GM18507 (cell line): ENCODE measurements at places on chromosomes 7 and 10.

GRCh38 chr7:25967278-25968204, 184.5 kb upstream of the NFE2L3 start:
- DNase-seq, result no peak

DNA sequence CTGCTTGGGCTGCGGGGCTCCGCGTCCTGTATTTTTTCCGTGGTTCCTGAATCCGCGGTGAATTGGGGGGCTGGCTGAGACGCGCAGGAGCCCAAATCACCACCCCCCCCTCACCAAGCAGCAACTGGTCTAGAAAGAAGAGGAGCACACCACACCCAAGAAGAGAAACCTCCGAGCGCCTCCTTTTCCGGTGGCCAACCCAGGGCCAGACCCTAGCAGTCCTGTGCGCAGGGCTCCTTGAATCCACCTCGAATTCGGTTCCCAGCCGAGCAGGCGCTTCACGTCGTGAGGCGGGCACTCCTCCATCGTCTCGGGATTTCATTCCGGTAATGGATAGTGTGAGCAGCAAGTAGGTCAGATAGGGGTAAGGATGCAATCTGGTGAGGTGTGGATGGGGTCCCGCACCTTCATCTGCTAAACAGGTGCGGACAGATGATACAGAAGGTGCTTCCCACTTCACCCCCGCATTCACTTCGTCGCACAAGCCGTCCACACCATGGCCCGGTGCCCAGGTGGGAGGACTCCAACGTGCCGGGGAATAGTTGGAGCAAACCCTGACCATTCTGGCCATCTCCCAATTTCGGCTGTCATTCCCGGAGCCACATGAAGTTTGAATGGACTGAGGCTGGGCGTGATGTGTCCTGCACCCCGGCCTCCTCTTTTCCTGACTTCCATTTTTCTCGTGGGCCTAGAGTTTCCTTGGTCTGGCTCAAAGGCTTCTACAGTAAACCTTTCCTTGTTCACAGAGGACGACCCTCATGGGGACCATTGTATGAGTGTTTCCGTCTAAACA, 19.8 kb upstream of the ZNF273 start:
- DNase-seq, result no peak

DNA sequence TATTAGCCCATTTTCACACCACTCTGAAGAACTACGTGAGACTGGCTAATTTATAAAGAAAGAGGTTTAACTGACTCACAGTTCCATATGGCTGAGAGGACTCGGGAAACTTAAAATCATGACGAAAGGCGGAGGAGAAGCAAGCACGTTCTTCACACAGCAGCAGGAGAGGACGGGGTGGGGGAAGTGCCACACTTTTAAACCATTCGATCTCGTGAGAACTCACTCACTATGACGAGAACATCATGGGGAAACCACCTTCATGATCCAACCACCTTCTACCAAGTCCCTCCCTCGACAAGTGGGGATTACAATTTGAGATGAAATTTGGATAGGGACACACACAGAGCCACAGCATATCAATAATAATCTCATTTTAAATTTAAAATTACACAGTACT, 80.2 kb downstream of the VWDE start:
- DNase-seq, result no peak

DNA sequence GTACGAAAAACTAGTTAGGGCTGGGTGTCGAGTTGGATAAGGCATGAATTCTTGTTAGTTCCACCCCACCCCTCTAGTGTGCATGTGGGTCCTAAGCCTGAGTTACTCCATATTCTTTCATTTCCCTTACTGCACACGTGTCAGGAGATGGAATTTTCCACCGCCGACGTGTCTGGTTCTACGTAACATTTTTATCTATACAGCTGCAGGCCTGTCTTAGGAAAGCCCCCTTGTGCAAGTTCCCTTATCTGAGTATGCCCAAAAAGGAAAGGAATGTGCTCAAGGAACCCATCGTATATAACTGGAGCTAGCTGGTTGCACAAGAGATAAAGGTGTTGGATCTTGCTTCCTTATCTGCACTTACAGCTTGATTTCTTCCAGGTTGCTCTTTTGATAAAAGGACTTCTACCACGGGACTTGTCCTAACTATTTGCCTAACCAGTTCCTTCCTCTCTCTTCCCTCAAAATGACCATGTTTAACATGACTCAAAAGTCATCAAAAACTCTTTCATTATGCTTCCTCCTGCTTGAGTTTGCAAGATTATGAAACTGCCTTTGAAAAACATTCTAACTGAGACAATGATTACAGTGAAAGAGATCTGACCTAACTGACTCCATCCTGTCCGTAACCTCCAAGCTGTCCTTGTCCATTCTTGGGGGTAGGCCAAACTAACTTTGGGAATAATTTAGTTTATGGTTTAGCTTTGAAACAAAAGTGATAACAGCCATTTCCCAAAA, 181.4 kb downstream of the AKR1D1 start:
- DNase-seq, result no peak

DNA sequence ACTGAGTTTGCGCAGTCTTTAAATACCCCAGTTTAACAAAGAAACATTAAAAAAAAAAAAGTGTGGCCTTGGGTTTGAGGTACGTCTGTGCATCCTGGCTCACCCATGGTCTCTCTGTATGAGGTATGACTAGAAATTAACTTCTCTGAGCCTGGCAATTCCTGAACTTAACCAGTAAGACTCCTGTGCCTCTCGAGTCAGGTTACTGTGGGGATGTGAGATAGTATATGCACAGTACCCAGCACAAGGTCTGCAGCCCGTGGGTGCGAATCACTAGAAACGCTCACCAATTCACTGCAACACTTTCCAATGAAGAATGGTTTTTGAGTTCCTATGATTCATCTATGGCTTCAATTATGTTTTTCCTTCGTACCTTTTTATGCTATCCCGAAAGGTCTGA, 149.9 kb downstream of the SFMBT2 start:
- DNase-seq, result no peak

- DNase-seq, result no peak
Observed at GRCh38 chr7:80095545-80095944, 39.1 kb upstream of the GNAI1 start.

DNA sequence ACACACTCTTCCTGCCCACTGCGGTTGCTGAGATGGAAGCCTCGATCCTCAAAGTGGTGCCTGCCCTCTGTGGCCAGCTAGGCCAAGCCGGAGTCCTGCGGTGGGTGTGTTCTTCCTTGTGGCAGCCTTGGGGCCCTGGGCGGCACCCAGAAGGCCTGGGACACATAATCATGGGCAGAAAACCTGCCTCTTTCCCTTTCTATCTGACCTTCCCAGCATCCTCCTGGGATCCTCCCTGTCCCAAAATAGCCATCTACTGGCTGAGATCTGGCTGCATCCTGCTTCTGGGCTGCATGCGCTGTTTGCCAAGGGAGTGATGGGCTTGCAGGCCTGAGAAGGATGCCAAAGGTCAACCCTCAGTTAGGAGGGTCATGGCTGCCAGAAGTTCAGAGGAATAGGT, 23.9 kb downstream of the COL13A1 start:
- no peak for DNase-seq

DNA sequence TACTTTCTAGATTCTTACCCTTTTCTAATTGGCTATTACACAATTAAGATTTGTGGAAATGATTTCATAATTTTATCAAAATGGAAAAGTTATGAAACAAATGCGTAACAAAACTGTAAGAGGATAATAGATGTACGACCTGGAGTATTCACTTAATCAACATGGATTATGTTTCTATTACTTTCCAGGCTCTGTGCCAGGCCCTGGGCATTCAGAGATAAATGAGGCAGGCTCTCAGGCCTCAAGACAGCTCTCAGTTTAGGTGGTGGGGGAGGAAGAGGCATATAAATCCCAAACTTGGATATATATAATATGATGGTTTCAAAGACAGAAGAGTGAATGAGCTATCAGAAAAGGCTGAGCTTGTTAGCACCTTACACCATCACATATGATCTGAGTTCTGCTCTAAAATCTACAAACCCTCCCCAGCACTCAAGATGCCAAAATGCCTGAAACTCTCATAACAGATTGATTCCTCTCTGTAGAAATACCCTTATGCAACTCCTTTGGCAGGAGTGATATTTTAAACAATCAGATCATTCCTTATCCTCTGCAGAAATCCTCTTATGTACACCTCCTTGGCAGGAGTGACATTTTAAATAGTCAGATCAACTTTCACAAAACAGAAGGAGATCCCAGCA, 42.5 kb downstream of the ACBD5 start:
- DNase-seq, result no peak

DNA sequence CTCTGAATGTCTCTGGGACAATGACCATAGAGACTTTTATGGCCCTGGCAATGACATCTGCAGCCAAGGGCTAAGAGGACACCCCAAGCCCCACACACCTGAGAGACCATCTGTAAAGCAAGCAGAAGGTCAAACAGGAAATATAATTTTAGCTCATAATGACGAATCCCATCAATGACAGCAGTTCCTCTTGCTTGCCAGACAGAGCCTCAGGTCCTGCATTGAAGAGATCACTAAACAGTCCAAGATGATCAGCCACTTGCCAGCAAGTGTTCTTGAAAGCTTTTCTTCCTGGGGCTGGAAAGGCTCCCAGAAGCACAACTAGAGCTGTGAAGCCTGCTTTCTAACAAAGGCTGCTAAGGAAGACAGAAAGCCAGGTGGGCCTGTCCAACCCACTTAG, 993.7 kb upstream of the AUTS2 start:
- no peak for DNase-seq

DNA sequence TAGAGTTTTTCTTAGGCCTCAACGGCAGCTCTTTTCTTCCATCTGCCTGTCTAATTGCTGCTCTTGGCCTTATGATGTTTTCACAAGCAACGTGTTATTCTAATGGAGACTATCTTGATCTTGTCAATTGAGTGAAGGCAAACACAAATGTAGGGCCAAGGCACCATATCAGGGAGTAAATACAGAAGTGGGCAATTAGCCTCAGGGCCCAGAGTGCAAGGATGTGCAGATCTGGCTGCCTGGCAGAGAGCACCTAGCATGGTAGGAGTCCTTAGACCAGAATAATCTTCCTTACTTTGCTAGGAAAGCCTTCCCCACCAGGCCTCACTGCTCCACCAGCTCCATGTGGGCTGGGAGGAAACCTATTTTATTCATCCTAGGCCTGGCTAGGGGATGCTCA, 590.9 kb downstream of the LRMDA start:
- DNase-seq, result no peak

DNA sequence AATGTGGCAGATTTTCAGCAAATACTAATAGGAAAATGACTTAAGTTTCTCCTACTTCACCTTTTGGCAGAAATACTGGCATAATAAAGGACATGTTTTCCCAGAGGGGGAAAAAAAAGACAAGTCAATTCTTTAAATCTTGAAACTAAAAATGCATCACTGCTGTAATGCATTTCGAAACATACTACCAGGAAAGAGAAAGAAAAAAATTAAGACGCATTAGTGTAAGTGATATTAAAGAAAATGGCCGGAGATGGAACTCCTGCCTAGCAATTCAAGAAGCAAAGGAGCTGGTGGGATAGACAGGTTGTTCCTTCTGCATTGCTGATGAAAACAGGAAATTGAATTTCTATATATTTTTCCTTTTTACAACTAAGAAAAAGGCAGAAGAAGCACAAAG, 3.2 kb downstream of the ACTR1A start:
- DNase-seq, result no peak

GRCh38 chr7:104980440-104980839, 33.6 kb upstream of the KMT2E start:
- no peak for DNase-seq

DNA sequence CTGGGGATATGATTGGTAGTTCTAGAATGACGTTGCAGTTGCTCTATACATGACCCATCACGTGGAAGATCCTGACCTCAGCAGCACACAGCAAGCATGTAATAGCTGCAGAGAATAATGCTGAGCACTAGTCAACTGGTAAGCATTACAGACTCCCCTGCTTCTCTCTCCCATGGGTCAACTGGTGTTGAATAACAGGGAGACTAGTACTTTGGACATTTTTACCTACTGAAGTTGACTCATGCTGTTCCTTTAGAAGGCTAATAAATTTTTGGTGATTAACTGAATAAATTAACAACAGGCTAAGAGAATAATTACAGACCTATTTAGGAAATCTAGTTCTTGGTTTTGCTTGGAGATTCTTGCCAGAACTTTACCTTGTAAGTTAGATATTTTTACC, 234.1 kb downstream of the AUTS2 start:
- no peak for DNase-seq

DNA sequence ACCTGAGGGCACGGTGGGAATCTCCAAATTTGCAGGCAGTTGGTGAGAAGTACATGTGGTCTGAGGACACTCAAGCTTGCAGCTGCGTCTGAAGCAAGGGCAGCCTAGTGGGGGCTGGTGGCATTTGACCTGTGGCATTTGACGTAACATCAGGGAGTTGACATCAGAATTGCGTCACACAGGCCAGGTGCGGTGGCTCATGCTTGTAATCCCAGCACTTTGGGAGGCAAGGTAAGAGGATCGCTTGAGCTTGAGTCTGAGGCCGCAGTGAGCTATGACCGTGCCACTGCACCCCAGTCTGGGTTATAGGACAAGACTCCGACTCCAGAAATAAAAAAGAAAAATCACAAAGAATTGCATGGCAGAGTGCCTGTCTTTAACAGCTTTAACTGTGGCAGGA, 25.6 kb upstream of the RBAK start:
- no peak for DNase-seq

DNA sequence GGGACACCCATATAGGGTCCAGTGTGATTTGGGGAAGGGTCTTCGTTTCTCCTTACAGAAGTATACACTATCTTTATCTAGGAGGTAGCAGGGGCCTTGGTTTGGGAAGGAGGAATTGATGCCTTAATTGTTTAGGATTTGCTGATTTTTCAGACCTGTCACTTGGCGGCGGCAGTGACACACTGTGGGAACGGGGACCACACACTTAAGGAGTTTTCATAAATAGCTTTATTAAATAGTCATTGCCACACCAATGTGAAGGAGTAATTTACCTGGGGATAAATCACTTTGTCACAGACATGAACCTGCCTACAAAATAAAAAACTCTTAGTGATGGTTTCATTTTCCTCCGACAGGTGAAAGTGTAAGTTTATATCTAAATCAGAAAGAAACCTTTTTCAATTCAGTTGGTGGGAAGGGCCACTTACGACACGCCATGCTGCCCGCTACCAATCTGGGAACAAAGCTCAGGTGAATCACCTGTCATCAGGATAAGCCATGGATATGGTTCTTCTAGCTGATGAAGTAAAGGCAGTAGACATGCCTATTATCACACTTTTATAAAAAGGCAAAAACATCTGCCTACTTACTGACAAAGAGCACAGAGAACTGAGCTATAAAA, 12.3 kb upstream of the ENO4 start:
- DNase-seq, result no peak
